ENCODE measurements at places on chromosomes 4 and X.

DNA sequence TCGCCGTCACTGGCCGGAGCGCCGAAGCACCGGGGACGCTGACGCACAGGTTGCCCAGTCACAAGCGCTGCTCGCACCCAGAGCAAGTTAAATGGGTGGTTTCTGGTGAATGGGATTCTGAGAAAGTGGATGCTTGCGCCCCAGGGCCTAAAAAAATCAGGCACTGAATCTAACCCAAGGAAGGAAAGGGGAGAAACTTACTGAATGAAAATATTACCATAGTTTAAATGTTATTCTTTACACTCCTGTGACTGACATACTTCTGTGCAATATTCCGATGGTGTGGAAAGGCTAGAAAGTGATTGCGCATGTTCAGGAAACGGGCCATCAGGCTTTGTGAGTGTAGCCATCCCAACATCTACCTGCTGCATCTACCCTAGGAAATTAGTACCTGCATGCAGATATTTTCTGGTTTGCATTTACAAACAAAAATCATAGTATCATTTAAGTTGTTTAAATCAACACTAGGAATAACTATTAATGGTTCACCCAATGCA, 838 bp upstream of the ABCG2 start:
- DNase-seq: no peak

GRCh38 chr4:6337331-6337935, 67.8 kb downstream of the WFS1 start:
- no peak for DNase-seq

GRCh38 chrX:14056206-14056605, 26.5 kb upstream of the GEMIN8 start:
- no peak for DNase-seq

- no peak for DNase-seq
Measured at GRCh38 chrX:16524316-16524715, 125.6 kb upstream of the S100G start.

GRCh38 chr4:26326791-26327190, 6.0 kb downstream of the RBPJ start:
- DNase-seq: no peak

- DNase-seq: no peak
Measured at GRCh38 chr4:25888781-25889180, 25.2 kb upstream of the SMIM20 start.

DNA sequence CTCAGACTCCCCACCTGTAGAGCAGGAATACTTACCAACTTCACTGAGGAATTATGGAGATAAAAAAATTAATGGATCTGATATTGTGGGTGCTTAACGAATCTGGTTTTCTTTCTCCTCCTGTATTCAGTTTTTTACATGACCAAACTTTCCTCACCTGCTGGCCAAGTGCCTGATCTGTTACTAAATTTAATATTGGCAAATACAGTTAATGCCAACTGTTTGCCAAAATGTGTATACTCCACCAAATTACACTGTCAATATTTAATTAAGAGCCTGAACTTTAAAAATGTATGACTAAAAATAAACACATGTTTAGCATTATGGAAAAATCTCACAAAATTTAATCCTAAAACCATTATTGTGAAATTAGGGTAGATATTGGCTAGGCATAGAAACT, 3.3 kb downstream of the PGRMC2 start:
- DNase-seq: no peak

- no peak for DNase-seq
Measured at GRCh38 chr4:183950536-183950935, 45.4 kb downstream of the STOX2 start.

- DNase-seq: no peak
Measured at GRCh38 chr4:127540497-127541025, 92.2 kb upstream of the INTU start.

DNA sequence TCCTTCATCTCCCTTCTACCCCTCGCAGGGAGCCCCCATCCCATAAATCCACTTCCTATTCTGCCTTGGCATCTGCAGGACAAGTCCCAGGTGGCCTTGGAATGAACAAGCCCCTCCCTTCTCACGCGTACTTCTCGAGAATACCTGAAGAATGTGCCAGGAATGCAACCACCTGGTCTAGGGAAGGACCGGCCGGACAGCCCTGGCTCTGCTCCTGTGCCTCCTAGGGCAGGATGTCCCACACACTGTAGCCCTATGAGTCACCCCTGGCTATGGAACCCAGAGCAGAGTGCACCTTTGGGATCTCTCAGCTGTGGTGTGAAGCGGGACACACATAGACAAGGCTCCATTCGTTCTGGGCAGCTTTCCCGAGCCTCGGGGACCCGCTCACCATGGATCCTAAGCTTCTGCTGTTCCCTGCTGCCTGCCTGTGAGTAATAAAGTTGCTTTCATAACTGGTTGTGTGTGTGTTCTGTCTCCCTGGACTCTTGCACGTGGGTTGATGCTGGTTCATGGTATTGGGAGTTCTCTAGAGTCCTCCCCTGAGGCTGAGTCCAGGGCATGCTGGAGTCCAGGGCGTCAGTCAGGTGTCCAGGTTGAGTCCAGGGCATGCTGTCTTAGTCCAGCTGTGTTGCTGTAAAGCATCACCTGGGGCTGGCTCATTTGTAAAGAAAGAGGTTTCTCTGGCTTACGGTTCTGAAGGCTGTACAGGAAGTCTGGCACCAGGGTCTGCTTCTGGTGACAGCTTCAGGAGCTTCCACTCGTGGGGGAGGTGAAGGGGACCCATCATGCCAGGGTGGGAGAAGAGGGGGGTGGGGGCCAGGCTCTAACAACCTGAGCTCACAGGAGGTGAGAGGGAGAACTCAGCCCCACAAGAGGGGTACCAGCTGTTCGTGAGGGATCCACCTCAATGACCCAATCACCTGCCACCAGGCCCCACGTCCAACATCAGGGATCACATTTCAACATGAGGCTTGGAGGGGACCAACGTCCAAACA, 7.4 kb upstream of the PDE6B start:
- no peak for DNase-seq

GRCh38 chrX:74519870-74520269, 94.6 kb downstream of the RLIM start:
- no peak for DNase-seq

GRCh38 chr4:2663275-2663674, 92.9 kb downstream of the TNIP2 start:
- no peak for DNase-seq

DNA sequence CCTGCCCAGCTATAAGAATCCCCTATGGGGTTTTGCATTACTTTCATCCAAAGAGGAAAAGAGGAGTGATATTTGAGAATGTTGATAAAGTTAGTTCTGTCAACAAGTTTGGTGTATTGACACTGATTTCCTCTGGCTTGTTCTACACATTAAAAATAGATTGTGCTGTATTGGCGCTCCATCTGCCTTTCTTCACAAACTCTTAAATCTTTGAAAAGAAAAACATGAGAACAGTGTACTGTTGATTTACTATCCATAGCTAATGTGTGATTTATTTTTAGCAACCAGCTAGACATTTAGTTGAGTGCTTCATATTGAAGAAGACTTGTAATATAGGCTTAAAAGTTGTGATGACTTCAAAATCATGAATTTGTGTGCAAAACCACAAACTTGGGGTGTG, 261.2 kb upstream of the ANKRD50 start:
- DNase-seq: peak; percentile 16

DNA sequence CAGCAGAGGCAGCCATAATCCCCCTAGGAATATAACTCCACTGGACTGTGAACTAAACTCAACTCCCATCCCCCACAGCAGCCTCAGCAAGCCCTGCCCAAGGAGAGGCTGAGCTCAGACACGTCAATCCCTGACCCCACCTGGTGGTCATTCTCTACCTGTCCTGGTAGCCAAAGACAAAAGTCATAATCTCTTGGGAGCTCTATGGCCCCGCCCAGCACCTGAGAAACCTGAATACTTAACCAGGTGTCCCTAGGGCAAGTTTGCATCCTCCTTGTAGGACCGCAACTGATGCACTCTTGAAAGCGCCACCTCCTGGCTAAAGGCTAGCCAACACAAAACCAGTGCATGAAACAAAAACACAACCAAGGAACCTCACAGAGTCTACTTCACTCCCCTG, 18.4 kb downstream of the CT47B1 start:
- DNase-seq: no peak

DNA sequence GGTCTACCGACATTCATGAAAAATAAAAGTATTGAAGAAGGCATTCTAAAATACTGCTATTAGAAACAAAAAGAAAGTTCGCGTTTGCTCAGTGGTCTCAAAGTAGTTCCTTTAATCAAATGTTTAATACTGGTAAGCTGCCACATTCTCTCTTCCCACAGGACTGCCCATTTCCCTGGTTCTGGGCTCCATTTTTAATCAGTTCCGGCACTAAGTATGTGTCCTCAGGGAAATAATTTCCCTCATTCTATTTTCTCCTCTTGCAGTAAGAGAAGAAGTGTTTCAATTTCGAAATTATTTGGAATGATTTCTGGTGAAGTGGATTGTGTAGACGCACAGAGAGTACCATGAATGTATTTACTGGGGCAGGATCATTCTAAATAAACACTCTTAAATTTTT, 17.5 kb downstream of the VCX3A start:
- DNase-seq: no peak

DNA sequence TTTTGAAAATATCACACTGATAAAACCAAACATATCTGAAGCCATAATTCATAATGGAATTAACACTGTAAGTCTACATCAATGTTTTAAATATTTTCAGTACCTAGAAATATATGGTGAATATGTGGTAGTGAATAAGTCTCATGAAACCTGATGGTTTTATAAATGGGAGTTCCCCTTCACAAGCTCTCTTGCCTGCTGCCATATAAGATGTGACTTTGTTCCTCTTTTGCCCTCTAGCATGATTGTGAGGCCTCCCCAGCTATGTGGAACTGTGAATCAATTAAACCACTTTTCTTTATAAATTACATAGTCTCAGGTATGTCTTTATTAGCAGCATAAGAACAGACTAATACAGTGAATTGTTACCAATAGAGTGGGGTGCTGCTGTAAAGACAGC, 536.8 kb upstream of the GALNT7 start:
- no peak for DNase-seq

GRCh38 chrX:154378059-154378798, 866 bp upstream of the EMD start:
- DNase-seq: no peak

- DNase-seq: no peak
Measured at GRCh38 chrX:43224496-43224895, 431.6 kb upstream of the MAOA start.

DNA sequence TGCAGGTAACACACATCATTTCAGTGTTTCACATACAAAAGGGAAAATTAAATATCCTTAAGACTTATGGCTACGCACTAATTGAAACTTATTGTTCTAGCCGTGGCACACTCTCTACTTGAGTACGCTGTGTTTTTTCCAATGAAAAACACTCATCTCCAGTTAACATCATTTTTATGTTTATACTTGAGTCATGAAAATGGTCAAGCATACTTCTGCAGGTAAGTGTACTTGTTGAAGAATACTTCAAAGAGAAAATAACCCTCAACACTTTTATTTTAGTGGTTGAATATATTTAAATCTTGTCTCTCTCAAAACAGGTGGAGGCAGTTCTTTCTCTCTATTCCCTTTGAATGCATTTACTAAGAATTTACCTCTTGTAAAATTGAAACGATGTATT, 538.7 kb upstream of the PCDH7 start:
- DNase-seq: no peak

DNA sequence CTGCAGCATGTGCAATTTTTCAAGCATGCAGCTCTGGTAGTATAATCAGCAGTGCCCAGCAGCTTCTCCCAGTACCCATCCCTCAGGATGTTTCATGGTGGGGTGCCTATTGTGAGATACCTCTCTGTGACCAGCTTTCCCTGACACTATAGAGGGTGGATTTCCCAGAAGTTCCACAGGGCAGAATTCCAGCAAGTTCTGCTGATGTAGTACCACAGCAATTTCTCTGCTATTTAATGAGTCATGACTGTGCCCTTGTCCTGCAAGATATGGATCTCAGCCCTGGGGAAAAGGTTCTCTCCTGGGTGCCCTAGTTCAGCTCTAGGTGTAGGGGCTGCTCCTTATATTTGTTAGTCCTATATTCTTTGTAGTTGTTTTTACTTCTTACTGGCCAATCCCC, 174.8 kb downstream of the ENOX2 start:
- no peak for DNase-seq

DNA sequence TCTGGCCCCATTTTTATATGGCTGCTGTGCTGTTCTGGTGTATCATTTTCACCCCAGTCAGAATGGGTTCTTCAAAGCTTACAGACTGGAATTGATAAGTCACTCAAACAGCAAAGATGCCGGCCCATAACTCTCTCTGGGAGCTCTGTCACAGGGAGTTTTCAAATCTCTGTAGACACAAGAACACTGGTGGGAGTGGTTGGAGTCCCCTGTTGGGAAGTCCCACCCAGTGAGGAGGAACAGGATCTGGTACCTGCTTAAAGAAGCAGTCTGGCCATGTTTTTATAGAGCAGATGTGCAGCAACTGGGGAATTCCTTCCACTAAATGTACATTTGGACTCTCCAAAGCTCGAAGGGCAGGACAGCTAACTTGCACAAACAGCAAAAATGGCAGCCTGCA, 69.3 kb upstream of the UGT2B7 start:
- no peak for DNase-seq

DNA sequence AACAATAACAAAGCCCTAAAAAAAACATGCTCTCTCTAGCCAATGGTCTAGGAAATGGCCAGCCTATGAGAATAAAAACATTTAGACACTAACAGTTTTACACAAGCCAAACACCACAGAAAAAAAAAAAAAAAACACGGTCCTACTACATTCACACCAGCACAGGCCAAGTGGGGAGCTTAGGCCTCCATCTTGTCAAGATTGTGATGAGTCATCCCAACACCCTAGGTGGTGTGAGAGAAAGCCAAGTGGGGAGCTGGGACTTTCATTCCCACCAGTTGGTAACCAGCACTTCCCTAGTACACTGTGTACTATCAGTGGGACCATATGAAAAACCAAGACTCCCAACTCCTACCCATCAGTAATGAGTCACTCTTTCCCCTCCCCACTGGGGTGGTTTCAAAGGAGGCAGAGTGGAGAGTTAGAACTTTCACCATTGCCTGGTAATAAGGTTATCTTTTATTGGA, 95.6 kb downstream of the ADAMTS3 start:
- no peak for DNase-seq

- no peak for DNase-seq
Measured at GRCh38 chr4:173218411-173219125, 50.0 kb downstream of the GALNT7 start.

DNA sequence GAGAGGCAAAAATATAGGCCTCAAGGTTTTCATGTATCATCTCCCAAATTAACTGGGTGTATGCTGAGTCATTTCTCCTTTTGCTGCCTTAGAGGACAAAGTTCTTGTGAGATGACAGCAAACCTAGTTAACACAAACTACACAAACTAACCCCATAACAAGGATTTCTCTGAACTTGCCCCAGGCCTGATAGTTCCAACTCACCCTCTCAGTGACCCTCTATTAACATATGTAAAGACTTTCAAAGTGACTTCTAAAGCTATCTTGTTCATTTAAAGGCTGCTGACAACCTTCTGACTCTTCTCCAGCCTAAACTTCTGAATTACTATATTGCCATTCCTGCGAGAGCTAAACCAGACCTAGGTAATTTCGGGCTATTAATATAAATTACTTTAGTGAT, 43.2 kb upstream of the CCDC149 start:
- no peak for DNase-seq
